Pulmonary artery endothelial cell (primary cell): ENCODE measurements at places on chromosomes 2 and 18.

GRCh38 chr2:165500001-165500400 lies 30.5 kb downstream of the CSRNP3 start:
- DNase-seq, result no peak

DNA sequence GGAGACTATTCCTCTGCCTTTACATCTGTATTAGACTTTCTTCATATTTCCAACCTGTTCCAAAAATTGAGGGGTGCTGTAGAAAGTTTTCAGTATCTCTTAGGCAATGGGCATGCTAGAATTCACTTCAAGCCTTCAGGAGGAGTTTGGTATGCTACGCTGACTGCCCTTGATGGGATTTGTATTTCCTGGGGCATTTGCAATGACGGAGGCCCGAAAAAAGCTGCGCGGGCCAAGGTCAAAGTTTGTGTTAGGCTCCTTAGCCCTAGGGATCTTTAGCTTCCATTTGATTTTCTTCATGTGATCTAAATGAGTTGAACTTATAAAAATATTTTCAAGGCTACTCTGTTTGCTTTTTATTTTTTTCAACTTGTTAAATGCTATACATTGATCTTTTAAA lies 5.1 kb downstream of the CPS1 start:
- DNase-seq, result no peak

DNA sequence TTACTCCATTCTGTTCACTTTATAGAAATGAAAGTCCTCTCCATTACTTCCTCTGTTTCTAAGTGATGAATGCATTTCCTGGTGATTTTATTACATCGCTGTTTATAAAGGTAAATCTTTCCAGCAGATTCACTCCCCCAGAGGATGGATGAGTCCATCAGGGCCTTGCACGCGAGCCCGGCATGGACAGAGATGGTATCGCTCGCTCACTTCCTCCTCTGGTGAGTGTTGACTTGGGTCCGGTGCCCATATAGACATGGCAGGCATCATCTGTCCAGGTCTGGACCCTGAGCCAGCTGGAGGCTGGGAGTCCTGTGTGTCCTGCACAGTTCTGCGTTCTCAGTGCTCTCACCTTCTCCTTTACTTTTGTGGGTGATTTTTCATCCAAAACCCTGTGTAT lies 733.6 kb upstream of the SALL3 start:
- DNase-seq, result no peak

- DNase-seq, result no peak
Observed at GRCh38 chr2:80126596-80127189, 177.9 kb downstream of the LRRTM1 start.

GRCh38 chr2:134714228-134714627 lies 4.6 kb downstream of the TMEM163 start:
- DNase-seq, result no peak

DNA sequence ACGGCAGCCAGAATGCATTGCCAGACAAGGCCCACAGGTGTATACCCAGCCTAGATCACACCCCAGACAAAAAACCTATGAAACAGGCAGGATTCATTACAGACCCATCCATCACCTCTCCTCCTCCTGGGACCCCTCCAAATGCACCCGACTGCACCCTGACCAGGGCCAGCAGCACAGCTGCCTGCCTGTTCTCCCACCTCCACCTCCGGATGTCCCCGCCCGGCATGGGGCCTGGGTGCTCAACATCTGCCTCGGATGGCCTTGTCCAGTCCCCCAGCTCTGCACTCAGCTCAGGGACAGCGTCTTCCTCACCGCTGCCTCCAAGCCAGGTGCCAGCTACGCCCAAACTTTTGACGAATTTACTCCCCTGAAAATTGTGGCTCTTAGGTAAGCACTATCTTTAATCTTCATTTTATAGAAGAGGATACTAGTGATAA lies 91.1 kb downstream of the TPO start:
- no peak for DNase-seq

DNA sequence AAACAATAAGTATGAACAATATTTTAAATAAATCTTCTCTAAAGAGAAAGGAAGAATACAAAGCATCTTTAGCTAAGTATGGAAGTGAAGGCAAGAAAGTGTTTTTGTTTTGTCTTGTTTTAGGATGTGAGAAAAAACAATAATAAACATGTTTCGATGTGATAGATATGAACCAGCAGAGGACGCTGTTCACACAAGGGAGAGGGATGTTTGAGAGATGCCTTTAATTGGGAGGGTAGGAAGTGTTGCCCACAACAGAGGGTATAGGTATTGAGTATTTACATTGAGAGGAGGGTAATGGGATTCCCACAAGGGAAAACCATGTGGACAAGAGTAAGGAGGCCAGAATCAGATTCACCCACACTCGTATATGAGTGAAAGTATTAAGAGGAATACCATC lies 55.1 kb downstream of the CDH19 start:
- no peak for DNase-seq

- no peak for DNase-seq
Observed at GRCh38 chr2:136212426-136213378, 94.8 kb upstream of the CXCR4 start.

DNA sequence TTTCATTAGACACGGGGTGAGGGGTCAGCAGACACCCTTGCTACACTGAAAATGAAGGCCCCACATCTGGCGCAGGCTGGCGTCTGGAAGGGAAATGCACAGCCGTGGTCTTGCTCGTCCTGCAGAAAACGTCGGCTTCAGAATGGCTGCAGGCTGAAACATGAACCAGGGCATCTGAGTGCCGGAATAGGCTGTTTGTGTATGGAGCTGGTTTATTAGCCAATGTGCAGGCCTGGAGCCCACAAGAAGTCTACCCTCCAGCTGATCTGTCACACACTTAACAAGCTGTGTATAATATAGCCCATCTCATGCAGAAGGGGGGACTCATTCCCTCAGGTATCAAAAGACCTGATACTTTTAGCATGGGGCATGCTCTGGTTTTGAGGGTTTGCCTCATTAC lies 153.4 kb upstream of the SOX11 start:
- DNase-seq, result no peak

DNA sequence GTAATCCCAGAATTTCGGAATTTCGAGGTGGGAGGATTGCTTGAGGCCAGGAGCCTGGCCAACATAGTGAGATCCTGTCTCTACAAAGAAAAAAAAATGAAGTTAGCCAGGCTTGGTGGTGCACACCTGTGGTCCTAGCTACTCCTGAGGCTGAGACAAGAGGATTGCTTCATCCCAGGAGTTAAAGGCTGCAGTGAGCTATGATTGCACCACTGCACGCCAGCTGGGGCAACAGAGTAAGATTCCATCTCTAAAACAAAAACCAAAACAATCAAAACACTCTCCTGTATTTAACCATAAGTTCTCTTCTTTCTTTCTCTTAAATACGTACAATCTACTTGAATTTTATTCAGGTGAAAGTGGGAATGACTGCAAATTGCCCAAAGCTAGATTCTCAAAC lies 33.8 kb upstream of the NEDD4L start:
- DNase-seq, result no peak

DNA sequence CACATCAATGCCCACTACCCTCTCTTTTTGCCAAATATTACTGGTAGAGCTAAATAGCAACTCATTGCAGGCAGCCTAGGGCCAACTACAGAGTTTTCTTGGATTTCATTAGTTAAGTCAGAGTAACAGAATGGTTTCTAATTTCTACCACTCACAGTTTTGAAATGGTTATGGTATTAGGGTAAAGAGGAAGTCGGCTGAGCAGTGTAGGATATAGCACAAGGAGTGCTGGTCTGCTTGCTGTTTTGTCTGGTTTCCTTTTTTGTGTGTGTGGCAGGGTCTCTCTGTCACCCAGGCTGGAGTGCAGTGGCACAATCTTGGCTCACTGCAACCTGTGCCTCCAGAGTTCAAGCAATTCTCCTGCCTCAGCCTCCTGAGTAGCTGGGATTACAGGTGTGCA lies 289.2 kb upstream of the CCDC68 start:
- no peak for DNase-seq

GRCh38 chr18:74422541-74422940 lies 34.6 kb downstream of the DIPK1C start:
- DNase-seq, result no peak

DNA sequence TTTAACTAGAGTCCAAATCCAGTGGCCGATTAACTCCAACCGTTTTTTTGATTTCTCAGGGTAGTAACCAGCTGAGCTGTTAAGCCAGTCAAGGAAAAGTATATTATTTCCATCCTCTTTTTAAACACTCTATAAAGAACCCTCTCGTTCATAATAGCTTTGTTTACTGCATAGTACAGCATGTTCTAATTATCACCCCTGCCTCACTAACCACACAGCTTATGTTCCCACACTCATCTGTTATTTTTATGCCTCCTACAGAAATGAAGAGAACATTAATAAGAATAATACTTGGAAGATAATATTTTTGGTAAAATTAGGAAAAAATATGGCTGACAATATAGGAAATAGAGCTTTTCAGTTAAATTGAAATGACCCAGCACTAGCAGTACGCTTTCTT lies 2132.8 kb upstream of the CELF4 start:
- DNase-seq, result no peak

GRCh38 chr2:56199492-56199891 lies 15.7 kb downstream of the CCDC85A start:
- DNase-seq, result no peak

DNA sequence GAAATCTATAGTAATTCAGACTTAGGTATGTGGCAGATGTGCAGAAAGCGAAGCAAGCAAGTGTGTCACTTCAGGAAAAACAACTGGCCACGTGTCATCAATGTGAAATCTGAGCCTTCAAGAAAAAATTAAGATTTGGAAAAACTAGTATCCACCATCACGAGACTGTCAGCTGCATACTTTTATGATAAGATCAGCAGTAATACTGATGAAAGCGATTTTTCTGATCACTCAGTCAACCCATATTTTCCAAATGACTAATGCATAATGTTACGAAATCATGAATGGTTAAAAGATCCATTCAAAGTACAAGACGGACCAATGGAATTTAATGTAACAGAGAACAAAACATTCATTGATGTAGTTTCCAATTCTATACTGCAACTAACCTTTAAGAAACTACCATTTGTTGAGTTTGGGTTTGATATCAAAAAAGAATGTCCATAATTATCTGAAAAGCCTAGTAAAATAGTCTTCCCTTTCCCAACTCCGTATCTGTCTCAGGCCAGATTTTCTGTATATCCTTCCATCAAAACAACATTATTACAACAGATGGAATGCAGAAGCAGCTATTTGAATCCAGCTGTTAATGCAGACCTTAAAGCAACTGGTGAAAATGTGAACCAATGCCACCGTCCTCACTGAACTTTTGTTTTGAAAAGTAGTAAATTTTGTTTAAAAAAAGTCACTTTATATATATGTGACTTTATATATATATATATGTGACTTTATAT lies 17.0 kb upstream of the BCL2 start:
- no peak for DNase-seq

GRCh38 chr18:79642626-79643025 lies 37.0 kb upstream of the CTDP1 start:
- no peak for DNase-seq

DNA sequence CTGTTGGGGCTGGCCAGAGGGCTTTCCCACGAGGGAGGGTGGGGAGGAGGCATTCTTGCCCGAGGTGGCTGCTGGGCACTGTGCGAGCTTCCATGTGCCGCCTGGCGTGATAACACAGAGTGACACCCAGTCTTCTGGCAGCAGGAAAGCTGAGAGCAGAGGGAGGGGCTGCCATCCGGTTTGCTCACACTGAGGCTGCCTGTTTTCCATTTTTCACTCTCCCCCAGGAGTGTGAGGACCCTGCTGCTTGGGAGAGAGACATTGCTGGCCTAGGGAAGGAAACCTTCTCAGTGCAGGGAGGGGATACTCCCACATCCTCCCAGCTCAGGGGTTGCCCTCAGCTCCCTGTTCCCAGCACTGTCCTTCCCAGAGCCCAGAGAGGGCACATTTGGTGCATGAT lies 73.1 kb downstream of the INHBB start:
- DNase-seq, result no peak

DNA sequence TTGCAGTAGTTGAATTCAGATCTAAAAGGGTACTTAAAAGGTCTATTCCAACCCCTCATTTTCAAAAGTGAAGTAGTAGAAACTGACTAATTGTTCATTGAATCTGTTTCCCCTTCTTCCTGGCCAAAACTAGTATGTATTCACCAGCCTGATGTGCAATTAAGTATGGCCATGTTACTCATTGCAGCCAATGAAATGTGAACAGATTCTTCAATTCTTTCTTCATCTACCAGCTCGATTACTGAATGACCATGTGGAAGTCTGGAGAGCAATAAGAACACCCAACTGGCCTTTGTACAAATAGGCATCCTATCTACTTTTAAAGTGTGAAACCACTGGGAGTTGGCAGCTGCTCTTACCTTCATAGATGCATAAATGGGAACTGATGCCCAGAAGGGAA lies 449.0 kb upstream of the ID2 start:
- no peak for DNase-seq

DNA sequence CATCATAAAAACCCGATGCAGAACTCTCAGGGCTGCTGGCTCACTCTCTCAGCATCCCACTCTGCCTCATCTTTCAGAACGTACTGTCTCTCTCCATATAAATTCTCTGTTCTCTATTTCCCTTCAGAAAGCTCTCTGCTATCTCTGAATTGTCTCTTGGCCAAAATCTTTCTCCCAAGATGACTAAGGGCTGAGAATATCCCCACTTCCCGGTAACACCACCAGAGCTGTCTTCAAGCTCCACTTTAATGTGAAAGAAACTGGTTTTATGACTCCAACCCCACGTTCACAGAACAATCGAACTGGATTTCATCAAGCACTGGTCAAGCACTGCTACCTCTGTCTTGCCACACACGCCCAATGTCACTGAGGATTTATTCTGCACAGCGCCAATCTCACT lies 22.4 kb downstream of the TGFBRAP1 start:
- DNase-seq, result no peak

DNA sequence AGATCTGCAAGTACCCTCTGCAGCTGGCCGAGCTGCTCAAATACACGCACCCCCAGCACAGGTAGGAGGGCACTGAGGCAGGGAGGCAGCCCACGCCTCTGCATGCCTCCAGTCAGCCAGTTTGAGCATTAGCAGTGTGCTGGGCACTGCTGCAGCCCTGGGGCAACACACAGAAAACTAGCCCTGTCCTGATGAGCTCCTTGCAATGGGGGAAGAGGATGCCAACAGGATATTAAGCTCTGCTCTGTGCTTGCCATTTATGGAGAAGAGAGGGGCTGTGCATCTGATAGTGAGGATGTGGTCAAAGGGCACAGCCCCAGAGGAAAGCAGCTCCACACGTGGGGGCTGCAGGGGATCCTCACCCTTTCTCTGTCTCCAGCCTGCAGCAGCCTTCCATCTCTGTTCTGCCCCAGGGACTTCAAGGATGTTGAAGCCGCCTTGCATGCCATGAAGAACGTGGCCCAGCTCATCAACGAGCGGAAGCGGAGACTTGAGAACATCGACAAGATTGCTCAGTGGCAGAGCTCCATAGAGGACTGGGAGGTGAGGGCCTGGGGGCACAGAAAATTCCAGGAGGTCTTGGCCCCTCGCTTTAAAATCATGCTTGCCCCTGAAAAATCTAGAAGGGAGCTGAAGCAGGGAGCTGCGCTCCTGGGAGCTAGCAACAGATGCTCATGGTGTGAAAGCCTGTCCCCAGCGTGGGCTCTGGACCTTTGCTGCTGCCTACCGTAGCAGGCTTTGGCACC lies 51.7 kb downstream of the FAM168B start:
- DNase-seq, result no peak

- no peak for DNase-seq
Observed at GRCh38 chr2:8684878-8685696, 3.2 kb downstream of the ID2 start.

- no peak for DNase-seq
Observed at GRCh38 chr2:61588566-61588965, 50.4 kb upstream of the XPO1 start.
